Mucosa of gallbladder (tissue), 1 donor: ENCODE measurements at places on chromosomes 2 and 18. TPM values are rescaled to one million over a fixed set of nuclear protein-coding genes. Genes with fewer than 3 reads are reported as not detected.

ITSN2 gene
- total RNA-seq: 49.6 TPM

CD28 gene
- total RNA-seq: 1.6 TPM

DNA sequence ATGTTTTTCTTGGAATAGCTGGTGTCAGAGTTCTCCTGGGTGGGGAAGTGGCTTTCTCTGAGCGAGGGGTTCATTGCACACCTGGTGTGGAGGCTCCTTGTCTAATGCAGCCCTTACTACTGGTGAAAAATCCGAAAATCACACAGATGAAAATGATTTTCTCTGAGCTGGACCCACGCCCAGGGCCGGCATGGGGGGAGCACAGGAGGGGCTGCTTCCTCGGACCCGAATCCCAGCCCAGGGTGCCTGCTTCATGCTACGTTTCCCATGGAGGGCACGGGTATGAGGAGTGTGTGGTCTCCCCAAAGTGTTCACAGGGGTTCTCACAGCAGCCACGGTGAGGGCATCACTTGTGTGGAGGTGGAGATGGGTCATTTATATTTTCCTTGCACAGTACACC, 288.0 kb upstream of the HDAC4 start:
- no peak for DNase-seq

ANKAR gene
- total RNA-seq: 9.3 TPM

- DNase-seq: no peak
Observed at GRCh38 chr2:132999421-132999820, 329.4 kb upstream of the LYPD1 start.

ITPRIPL1 gene
- total RNA-seq: 1.5 TPM

DNA sequence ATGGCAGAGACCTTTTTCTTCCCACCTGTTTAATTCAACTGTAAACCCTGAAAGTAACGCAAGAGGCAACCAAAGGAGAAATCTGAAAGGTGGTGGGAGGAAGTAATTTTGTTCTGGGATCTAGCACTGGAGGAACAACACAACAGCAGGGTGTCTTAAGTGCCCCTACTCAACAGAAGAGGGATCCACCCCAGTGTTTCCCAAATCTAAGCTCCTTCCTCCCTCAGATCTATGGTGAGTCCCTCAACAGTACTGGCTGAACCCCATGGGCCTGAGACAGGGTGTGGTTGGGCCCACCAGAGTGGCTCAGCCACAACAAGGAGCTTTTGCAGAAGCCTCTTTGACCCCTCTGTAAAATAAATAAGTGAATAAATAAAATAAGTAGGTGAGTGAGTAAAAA, 790.3 kb downstream of the ERBB4 start:
- DNase-seq: no peak

DNA sequence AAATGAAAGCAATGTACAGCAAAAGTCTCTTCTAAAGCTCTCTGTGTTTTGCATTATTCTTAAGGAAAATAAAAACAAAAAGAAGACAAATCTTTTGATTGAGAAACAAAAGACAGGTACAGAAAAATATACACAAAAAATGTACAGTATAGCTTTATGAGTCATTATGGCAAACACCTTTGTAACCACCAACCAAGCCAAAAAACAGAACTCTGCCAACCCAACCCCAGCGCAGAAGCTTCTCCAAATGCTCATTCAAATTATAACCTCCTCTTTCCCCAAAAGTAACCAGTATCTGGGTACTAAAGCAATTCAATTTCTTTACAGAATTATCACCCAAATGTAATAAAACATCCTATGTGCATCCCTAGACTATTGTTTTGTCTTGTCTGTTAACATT, 255.9 kb upstream of the STON1 start:
- DNase-seq: no peak

DNA sequence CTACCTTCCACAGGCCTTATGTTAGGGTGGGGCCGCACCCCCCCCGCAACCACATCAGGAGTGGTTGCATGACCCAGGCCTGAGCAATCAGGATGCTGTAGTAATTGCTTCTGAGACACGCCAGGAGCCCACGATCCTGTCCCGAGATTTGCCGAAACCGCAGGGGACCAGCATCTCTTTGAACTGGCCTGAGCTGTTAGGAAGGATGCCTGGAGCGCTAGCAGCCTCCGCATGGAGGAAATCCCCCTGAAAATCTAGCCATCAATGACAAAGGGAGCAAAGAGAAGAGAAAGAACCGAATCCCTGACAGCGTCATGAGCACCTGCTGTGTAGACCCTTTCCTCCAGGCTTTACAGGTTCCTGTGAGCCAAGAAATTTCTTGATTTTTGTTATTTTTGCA, 8.7 kb upstream of the TEX44 start:
- DNase-seq: no peak

LIMS2 gene
- 104 TPM for total RNA-seq

GRCh38 chr18:44792456-44793061, 111.9 kb downstream of the SETBP1 start:
- no peak for DNase-seq

DNA sequence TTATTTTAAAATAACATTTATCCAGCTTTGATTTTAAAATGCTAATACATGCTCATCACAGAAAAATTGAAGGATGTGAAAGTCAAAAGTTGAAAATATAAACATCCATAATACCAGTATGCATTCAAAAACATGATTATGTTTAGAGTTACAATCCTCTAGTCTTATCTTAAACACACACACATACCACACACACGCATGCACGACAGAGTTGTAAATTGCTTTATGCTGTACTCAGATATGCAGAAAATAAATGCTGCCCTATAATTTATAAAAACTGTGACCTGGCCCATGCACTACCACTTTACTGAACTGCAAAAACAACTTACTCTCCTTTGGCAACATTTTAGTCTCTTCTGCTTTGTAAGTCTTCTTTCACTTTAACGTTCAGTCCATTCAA, 793.0 kb upstream of the FANCL start:
- no peak for DNase-seq

ALPP gene
- total RNA-seq: not detected

DNA sequence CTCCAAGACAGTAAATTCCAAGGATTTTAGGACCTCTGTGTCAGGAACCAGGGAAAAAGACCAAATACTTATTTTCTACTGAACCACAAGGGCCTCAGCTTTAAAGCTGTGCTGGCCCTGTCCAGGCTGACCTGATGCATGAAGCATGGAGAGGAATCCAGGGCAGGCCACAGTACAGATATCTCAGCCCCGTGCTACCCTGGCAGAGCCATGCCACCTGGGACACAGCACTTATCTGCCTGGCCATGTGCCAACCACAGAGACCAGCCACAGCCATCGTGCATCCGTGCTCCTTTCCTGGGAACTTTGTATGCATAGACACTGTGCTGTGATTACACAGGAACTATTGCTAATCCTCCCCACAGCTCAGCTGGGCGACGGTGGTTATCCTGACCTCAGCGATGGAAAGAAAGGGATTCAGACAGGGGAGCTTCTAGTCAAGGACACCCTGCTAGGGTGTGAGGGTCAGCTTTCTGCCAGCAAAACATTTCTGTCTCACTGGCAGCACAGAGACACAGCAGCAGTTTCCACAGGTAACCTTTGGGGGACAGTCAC, 687.4 kb upstream of the ID2 start:
- DNase-seq: peak; percentile 42

SETBP1 gene
- total RNA-seq: 36.2 TPM

DNA sequence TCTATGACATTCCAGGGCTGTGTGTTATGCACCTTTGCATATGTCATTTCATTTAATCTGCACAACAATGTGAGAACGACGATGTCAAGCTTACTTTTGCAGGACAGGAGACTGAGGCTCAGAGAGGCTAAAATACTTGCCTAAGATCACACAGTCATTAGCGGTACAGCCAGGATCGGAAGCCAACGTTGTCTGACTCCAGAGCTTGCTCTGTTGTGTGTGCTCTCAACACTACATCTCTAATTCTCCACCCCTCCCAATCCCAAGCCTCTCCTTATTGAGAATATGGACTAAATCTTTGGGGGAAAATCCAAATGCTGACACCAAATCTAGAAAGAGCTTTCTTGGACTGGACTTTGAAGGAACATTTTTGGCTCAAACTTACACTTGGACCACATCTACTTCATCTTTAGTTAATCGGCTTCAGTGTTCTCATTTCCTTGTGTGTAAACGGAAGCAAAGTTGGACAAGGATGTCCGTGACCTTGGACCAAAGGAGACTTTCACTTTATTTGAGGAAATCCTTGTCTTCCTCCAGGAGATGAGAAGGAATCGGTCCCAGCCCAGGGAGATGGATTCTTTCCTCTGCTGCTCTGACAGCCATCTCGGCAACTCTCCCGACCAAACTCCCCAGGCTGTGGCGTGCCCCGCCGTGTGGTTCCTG, 242.4 kb downstream of the LPIN1 start:
- no peak for DNase-seq

KYNU gene
- 3.3 TPM for total RNA-seq

DNA sequence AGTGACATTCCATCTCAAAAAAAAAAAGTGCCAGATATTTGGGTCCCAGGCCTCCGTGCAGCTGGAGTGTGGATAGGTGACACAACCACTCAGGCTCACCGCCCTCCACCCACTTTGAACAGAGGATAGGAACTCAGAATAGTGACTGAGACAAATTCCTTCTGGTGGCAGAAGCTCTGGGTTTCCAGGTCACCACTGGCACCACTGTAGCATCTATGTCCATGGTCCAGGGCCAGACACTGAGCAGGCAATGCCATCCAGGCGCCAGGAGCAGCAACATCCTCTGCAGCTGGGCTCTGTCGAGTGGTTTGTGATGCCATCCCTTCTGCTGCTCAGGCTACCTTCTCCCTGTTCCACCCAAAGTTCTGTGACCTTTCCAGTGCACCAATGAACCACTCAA, 81.5 kb upstream of the PTPRM start:
- DNase-seq: no peak

DNA sequence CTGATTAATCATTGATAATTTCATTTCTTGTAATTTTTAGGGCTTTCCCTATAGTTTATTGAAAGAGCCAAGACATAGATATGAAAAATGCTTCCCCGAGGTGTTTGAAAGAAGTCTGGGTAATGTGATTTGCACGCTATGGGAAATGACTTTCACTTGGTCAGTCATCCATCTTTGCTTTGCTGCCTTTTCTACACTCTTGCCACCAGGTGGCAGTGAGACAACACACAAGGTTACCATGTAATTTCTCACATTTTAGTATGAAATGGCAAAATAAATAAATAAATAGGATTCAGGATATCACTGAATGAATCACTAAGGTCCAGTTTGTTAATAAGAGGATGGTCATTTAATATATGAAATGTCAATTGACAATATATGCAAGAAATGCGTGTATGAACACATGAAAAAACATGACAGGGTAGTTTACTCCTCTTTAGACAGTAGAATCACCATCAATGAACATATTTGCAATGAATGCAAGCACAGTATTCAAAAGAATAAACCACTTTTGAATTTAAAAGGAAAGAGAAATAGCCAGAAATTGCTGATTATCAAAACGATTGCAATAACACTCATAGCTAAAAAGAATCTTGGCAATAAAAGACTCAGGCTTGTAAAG, 52.2 kb upstream of the KCNH7 start:
- DNase-seq: peak; percentile 12

AQP12A gene
- total RNA-seq: not detected

RAMP1 gene
- 215 TPM for total RNA-seq

- no peak for DNase-seq
Observed at GRCh38 chr18:35661483-35662146, 80.1 kb downstream of the GALNT1 start.

DNA sequence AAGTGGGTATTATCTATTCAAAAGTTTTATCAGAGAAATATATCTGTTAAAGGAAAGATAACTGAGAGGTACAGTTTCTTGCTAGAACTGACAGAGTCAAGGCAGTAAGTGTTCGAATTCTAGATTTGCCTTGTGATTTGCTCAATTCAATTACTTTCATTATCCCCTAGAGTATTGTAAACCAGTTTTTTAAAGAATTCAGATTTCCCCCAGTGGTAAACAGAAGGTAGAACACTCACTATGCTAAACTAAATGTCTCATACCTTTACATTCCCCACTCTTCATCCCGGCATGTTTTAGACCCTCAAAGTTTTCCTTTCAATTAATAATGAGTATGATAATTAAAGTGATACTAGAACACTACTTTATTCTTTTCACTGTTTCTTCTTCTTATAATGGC, 28.6 kb downstream of the TTC21B start:
- no peak for DNase-seq

DNA sequence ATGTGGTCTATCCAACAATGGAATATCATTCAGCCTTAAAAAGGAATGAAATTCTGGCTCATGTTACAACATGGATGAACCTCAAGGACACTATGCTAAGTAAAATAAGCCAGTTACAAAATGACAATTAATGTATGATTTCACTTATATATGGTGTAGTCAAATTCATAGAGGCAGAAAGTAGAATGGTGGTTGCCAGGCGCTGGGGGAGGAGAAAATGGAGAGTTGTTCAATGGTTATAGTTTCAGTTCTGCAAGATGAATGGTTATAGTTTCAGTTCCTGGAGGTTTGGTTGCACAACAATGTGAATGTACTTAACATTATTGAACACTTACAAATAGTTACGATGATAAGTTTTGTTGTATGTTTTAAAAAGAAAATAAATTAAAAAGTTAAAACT, 79.2 kb upstream of the IL1R2 start:
- no peak for DNase-seq

- DNase-seq: peak; percentile 78
Observed at GRCh38 chr18:23131693-23132319, 3.5 kb upstream of the CABLES1 start.

ZNF532 gene
- total RNA-seq: 58.7 TPM

DNA sequence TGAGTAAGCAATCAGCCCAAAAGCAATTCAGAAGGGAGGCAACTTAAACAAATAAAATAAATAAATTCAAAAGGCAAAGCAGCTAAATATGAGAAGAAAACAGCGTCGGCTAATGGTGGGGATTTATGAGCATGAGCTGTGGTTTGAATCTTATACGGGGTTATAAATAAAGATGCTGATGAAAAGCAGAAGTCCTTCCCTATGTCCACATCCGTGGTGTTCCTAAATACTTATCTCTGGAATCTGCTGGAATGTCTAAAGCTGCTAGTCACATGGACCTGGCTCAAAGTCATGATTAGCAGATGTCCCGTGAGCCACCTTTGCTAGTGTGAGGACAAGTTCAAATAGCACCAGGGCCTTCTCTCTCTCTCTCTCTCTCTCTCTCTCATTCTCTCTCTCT, 33.8 kb downstream of the SMIM21 start:
- no peak for DNase-seq

GRCh38 chr18:77066689-77067088, 65.9 kb downstream of the MBP start:
- no peak for DNase-seq

DNA sequence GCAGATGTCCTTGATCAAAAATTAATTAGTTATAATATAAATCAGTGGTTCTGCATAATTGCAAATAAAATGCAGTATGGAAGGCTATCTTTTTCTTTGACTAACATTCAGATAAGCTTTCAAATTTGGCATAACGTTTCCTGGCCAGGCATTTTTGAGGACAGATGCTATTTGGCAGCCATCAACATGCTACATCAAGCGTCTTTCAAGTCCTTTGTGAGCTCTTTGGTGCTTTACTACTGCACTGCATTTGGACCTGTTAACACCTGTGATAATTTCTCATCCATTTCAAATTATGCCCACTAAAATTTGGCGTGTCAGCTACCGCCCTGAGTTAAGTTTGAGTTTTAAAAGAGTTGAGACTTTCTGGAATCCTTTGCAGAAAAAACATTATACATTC, 545.7 kb downstream of the STK39 start:
- no peak for DNase-seq

GRCh38 chr2:162062559-162062958, 11.5 kb downstream of the DPP4 start:
- no peak for DNase-seq

VIT gene
- 1.5 TPM for total RNA-seq
